Cerebellar nuclear complex (tissue), 1 donor: ENCODE measurements at places on chromosomes 12 and 14.

DNA sequence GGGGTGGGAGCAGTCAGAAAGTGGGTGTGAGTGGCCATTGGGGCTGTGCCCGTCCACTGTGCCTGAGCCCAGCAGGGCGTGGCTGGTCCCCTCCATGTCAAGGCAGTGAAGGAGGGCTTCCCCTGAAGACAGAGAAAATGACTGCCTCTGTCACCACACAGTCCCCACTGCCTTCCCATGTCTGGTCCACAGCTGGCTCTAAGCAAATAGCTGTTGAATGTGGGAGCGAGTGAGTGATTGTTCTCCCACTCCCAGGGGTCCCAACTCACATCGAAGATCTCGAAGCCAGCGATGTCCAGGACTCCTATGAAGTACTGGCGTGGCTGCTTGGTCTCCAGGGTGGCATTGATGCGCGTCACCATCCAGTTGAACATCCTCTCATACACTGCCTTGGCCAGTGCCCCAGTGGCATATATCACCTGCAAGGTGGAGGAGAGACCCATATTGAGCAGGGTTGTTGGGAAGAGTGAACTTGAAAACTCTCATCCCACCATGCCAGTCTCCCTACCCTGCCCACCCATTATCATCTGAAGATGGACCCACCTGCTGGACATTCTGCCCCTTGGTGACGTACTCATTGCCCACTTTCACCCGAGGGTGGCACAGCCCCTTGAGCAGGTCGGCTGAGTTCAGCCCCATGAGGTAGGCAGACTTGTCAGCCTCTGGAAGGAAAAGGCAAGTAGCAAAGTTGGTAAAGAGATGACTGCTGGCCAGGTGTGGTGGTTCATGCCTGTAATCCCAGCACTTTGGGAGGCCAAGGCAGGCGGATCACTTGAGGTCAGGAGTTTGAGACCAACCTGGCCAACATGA, 6.6 kb downstream of the MYH7 start:
- no peak for DNase-seq

- DNase-seq: no peak
Measured at GRCh38 chr14:31271648-31272047, 64.1 kb upstream of the HECTD1 start.

DNA sequence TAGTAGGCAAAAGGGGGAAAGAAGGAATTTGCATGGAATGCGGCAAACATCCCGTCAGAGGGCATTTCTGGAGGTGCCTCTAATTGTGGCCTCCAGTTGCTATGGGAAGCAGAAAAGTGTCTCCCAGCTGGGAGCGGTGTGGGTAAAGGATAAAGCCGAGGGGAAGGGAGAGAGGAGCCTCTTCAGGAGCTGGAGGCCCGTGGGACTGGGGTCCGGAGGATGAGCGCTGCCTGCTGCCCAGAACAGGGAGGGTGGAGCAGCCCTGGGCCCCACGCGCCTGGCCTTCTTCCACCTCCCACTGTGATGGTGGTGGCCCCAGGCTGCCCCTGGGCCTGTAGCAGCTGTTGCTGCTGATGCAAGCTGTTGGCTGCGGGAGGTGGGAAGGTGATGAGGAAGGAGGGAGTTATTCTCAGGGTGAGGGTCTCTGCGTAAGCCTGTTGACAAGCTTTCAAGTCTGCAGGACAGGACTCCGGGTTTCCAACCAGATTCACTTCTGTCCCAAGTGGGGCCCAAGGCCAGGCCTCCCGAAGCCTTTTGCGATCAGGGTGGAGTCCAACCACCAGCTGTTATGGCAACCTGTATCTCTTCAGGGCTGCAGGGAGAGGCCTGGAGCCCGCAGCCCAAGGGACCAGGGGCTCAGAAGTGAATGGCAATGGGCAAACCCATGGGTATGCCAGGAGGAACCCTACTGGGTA, 19.1 kb upstream of the PGF start:
- DNase-seq: no peak

DNA sequence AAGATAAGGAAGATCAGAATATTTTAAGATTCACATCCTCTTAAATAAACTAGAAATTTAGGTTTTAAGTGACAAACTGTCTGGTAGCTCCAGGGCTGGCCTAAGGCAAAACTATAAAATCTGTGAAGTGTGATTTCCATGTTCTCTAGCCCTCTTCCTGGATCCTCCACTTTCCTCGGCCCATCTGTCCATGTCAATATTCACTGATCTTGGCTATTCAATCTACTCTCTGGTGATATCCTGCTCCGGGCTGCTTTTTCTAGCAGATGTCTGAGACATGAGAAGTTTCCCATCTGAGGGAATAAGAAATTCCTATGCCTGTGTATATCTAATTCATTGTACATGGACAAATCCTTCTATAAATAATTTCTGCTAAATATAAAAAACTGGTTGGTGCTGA, 500.4 kb downstream of the GALC start:
- DNase-seq: no peak

GRCh38 chr12:50185970-50186663, 18.9 kb upstream of the CERS5 start:
- DNase-seq: no peak

DNA sequence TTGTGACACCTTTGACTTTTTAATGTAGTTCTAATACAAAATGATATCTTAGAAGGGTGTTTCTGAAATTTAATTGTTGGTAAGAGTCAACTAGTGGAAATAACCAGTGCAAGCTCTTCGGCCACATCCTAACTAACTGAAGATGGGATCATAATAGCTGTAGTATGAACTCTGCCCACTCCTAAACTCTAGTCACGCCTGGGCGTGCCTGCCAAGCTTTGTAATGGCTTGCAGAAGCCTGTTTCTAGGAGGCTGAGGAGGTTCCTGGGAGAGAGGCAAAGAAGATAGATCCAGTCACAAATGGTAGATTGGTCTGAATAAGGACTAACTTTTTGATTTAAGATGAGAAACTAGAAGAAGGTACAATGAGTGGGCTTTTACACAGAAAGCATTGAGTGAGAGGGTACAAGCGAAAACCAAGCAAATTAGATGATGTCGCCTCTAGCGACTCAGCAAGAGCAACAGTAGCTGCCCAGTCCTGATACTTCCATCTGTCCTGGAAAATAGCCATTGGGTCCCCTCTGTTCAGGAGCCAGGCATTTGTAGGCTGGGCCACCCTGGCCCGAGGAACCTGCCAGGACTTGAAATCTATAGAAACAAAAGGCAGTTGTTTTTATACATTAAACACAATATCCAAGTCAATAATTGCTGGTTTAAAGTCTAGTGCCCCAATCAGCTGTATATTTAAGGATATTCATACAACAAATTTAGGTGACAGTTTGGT, 148.8 kb downstream of the SLC38A4 start:
- no peak for DNase-seq

GRCh38 chr12:63318933-63319332, 167.9 kb upstream of the AVPR1A start:
- no peak for DNase-seq

DNA sequence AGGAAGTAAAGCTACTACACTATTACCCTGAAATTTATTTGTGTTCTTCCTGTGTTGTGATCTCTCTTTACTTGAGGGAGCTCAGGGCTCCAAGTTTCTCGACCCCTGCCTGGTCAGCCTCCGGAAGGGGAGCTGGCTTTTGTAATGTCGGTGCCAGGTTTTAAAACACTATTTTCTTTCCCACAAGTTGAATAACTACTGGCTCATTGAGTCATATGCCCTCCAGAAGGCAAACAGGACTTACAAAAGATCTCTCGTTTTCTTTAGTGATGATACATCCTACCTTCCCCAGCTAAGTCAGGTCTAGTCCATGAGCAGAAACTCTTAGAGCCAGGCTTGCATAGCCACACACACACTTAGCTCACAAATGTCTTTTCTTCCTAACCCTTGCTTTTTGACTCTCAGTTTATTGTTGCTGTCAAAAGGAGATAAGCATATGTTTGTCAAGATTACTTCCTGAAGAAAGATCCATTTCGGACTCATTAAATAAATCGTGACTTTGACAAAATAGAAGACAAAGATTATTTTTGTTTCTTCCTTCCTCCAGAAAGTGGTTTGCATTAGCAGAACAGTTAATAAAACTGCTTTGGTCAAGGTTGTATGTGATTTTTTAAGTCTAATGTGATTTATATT, 209.8 kb upstream of the FLRT2 start:
- DNase-seq: no peak

GRCh38 chr12:30519535-30519934, 176.1 kb downstream of the IPO8 start:
- DNase-seq: no peak

- no peak for DNase-seq
Measured at GRCh38 chr12:128338386-128339125, 71.6 kb downstream of the TMEM132C start.

- no peak for DNase-seq
Measured at GRCh38 chr12:100493396-100494012, 19.8 kb downstream of the NR1H4 start.

GRCh38 chr12:110679201-110679600, 9.7 kb downstream of the HVCN1 start:
- DNase-seq: no peak

GRCh38 chr14:69351385-69351784, 46.7 kb downstream of the ERH start:
- no peak for DNase-seq
